ENCODE measurements at places on chromosomes 5 and 9.

DNA sequence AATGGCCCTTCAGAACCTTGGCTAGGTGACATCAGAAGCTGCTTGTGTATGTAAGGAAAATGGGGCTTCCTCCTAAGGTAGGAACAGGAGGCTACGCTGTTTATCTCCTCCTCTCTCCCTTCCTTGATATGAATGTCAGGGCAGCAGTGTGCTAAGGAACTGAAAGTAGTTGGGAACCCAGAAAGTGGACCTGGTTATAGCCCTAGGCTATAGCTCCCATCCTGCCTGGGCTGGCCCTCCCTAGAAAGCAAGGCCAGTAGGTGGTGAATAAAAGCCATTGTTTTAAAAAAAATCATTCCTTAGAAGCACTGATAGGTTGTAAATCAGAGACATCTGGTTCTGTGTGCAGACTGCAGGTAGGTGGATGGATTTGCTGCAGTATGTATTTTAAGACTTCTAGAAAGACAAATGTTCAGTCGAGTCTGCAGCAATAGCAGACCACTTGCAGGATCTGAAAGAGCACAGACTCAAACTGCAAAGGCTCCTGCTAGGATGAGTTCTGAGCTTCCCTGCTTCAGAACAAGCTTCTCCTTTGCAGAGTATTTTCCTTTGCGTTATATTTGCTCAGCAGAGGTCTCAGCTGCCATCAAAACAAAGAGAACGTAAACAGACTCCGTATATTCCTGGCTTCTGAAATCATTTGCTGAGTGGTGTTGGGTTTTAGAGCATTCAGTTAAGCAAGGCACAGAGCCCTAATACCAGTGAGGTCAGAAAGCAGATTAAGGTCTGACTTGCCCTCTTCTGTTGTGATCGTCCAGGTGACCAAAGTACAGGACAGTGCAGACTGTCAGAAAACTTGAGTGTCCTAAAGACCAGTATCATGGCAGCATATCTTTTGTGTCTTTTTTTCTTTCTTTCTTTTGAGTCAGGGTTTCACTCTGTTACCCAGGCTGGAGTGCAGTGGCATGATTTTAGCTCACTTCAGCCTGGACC is 20.1 kb upstream of the CFAP157 start:
- DNase-seq = no peak

GRCh38 chr9:100111235-100111634 is 12.2 kb downstream of the INVS start:
- no peak for DNase-seq

GRCh38 chr5:5764246-5764645 is 341.8 kb downstream of the ICE1 start:
- DNase-seq = no peak

DNA sequence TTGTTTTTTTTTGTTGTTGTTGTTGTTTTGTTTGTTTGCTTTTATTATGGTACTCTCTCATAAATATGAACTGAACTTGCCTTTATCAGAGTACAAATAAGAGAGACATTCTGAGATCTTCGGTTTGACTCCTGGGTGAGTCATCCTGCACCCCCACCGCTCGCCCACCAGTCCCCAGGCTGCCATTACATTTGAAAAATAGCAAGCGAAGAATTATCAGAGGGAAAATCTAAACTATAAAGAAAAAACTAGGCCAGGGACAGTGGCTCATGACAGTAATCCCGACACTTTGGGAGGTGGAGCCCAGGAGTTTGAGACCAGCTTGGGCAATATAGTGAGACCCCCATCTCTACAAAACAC is 122.1 kb upstream of the MAP3K1 start:
- no peak for DNase-seq

DNA sequence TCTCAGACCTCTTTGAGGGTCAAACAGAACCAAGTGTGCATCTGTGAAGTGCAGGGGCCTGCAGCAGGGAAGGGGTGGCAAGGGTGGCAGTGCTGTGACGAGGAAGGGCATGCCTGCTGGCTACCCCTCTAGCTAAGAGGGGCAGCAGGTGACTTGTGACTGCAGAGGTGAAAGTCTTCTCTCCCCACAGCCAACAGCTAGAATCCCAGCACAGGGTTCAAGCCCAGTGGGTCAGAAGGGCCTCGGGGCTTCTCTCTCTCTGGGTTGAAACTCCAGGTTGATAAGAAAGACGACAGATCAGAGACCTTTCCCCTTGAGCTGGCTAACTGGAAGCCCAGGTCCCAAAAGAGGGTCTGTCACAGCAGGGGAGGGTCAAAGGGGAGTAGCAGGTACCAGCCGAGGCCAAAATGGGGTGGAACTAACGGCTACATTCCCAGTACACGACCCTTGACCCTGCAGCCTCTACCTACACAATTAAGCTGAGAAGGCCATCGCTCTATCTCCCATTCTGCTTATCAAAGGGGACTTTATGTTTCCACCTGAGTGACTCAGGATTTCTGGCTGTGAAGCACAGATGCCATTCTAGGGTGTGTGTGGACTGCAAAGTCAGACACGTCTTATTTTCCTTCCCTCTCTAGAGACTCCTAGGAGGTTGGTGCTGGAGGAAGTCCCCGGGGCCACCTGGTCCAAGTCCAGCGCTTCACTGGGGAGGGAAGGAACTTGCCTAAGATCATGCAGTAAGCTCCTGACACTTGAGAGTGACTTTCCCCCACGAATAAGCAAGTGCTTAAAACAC is 14.6 kb downstream of the ANKS6 start:
- no peak for DNase-seq

- no peak for DNase-seq
These were observed 3.4 kb downstream of the CEMIP2 start for GRCh38 chr9:71764891-71765290.

DNA sequence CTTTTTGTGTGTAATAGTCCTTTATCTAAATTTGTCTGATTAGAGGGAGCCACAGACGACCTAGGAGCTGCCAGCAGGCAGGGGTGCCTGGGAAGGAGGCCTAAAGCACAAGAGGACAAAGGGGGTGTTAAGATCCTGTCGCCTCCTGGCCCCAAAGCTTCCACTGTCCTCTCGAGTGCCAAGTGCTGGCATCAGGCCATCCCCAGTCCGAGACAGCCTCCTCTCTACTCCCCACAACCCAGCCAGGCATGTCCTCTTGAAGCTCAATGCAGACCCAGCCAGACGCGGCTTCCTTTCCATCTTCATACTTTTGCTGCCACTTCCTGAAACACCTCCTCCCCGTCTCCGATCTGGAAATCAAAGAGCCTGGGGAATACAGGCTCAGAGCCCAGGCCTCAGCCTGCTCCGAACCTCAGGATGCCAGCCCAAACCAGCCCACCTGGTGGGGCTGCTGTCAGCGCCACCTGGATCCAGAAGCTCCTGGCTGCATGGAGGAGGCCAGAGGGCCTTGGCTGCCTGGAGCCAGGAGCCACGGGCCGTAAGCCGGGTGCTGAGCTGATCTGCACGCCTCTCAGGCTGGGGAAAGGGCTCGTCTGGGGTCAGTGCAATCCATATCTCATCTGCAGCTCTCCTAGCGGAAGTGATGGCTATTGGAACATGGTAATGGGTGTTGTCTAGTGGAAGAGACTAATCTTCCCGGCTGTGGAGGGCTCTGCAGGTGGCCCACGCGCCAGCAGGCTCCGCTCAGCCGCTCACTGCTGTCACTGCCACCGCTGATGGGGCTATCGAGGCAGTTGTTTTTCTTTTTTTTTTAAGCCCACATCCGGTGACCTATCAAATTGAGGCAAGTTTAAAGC is 60.2 kb upstream of the FUBP3 start:
- peak; percentile 80 for DNase-seq

DNA sequence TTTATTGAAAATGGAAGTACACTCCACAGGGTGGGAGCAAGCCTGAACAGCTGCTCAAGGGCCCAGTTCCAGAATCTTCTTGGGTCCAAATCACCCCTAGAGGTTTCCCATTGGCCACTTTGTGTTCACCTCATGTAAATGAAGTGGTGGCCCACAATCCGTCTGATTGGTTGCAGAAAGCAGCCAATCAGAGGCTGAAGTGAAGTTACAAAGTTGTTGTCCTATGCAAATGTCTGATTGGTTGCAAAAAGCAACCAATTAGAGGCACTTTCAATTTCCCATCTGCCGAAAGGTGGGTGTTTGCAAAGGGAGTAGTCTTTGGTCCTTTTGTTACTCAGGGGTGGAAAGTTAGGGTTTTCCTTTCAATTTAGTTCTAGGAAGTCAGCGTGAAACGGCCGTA is 8.8 kb downstream of the TMEM171 start:
- DNase-seq = no peak

- DNase-seq = no peak
These were observed 33.0 kb downstream of the CAMK2A start for GRCh38 chr5:150256410-150257064.

- DNase-seq = no peak
These were observed 94.7 kb downstream of the PPARGC1B start for GRCh38 chr5:149824846-149825245.

DNA sequence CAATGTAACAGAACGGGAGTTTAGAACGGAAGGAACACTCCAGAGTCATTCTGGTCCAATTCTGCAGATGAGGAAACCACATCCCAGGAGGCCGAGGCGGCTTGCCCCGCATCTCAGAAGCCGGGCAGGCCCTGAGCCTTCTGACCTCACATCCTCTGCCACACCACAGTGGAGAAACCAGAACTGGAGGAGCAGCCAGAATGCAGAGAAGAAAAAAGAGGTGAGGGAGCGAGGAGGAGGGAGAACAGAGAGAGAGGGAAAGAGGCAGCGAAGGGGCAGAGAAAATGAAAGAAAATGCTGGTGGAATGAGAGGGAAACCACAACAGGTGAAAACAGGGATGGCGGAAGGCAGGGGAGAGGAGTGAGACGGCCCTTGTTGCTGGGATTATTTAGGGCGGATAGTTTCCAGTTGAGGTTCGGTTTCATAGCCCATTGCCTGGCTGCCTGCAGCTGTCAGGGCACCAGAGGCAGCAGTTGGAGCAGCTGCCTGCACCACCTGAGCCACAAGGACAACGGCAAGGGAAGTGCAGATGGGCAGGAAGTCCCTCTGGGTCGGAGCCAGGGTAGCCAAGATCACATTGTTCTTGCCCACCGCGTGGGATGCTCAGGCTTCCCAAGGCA is at the start of gene HMHB1:
Gene HMHB1, plus strand, starts transcription at position 77 of the 621 bp plus-strand sequence.
- peak; percentile 74 for DNase-seq

- no peak for DNase-seq
These were observed 111.6 kb downstream of the ARHGAP26 start for GRCh38 chr5:142881784-142882126.

GRCh38 chr9:112535301-112535700 is 48.7 kb downstream of the KIAA1958 start:
- no peak for DNase-seq

DNA sequence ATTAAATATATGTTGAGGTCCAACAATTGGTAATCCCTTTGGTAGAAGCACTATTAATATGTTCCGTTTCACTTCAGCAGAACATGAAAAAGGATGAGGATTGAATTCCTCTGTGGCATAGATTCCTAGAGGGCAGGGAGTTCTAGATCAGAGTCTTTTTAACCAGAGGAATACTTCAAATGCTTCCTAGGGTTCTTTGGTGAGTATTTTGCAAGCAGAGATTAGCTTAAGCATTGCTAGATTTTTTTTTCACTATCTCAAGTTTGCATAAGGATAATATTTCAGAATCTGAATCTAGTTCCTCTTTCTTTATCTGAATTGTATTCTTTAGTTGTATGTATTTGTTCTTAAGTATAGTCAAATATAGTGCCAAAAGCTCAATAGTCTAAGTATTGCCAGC is 116.6 kb upstream of the ADAMTSL1 start:
- DNase-seq = no peak

DNA sequence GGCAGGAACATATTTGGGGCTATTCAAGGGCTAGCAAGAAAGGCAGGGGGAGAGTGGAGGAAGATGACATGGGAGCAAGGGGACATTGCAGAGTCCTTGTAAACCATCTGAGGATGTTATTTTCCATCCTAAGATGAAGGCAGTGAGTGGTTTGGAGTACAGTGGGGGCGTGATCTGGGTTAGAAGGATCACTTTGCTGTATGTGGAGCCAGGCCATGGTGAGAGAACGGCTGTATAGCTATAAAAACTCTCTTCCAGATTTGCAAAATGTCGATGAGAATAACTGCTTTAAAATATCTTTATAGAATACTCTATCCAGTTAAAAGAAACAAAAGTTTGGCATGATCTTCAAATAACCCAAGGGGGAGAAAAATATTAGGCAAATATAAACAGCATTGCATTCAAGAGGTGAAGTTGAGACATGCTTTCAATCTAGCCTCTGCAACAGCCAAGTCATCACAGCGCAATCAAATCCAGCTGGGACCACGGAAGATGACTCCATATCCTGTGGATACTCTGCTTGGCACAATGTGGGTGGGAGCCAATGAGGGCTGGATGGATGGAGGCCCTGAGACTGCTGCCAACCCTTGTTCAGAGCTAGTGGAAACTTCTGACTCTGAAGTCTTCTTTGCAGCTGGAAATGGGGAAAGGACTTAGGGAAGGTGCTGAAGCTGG is 111.5 kb upstream of the BASP1 start:
- DNase-seq = no peak

GRCh38 chr5:78497573-78498533 is 137.4 kb downstream of the SCAMP1 start:
- DNase-seq = peak; percentile 78

GRCh38 chr9:123131258-123131657 is 97.8 kb downstream of the GPR21 start:
- DNase-seq = no peak

- no peak for DNase-seq
These were observed 24.1 kb upstream of the CER1 start for GRCh38 chr9:14746626-14747025.

DNA sequence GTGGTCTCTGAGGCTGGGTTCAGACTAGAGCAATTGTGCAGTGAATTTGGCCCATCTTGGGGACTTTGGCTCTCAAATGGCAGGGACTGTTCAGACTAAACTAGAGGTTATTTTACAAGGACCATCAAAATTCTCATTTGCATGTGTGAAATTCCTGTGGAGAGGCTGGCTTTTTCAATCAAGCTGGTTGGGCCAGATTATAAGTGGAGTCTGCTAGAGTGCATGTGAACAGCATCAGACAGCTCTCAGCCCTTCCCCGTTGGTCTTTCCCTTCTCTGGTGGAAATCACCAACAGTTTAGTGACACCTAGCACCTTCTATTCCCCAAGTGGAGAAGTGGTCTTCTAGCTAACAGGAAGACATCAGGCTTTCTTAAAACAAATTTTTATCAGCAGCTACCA is 301.3 kb downstream of the CWC27 start:
- no peak for DNase-seq

DNA sequence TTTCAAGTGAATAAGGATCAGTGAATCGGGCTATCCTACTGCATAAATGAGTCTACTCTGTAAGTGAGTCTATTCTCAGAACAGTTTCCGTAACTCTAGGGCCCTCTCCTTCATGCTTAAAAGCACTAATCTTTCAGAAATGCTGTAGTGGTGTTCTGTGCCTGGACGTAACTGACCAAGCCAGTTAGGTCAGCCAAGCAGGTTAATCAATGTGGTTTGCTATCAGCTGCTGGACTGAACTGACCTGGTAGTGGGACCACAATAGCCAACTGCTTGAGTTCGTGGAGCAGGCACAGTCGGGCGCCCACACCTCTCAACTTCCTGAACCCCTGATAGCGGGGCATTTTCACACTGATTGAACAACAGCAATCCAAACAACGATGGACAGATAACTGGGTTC is 6.8 kb downstream of the SLC1A3 start:
- no peak for DNase-seq

DNA sequence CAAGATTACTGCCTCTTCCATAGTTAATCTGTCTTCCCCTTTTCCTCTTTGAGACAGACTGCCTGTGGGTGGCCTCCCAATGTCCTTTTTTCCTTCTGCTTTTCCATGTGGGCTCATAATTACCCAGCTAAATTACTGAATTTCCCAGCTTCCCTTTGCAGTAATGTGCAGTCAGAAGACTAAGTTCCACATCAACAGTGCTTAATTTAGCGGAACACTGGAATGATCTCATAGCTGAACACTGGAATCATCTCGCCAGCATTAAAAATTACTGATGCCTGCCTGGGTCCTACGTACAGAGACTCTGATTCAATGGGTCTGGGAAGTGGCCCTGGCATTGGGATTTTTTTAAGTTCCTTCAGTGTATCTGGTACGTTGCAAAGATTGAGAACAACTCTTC is 84.3 kb downstream of the DNAH5 start:
- DNase-seq = peak; percentile 16
